ENCODE measurements at places on chromosomes 4 and X.

GRCh38 chr4:24863799-24864198 is 49.0 kb downstream of the CCDC149 start:
- DNase-seq, result no peak

GRCh38 chr4:82610041-82610440 is 48.3 kb upstream of the TMEM150C start:
- DNase-seq, result no peak

- no peak for DNase-seq
These were observed 3.8 kb downstream of the NFKB1 start for GRCh38 chr4:102504941-102505340.

DNA sequence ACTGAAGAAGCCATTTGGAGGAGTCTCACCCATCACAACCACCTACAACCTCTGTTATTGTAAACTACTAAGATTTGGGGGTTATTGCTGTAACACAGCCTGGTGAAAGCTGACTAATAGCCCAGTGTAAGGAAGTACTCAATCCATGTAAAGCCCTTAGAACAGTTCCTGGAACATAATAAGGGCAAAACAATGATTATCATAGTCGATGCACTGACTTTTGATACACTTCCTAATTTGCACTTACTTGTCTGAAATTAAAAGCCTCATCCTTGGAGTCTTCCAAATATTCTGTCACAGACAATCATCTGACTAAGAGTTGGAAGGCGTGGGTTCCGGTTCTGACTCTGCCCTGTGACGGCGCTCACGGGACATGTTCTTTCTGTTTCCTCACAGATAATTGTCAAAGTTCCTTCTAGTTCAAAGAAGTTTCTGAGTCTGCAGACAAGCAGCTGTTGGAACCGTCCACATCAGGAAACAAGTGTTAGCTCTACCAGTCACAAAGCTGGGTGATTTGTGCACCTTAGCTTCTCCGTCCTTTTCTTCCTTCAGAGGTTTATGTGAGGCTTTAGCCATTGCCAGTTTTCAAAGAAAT is 33.4 kb upstream of the RASGEF1B start:
- peak; percentile 20 for DNase-seq

DNA sequence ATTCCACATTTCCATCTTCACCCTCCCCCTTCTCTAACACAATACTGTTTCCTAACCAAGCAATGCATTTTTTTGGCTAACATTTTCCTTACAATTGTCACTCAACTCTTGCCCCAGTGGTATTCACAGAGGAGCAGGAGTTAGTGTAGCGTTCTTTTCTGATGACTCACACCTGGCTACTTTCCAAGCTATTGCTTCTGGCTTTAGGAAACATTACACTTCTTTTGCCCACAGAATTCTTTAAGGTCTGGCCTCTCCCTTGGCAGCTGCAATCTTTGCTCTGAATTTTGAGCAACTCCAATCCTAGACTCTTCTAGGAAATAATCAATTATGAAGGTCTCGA is 27.5 kb upstream of the PDGFC start:
- peak; percentile 83 for DNase-seq

- no peak for DNase-seq
These were observed 279.0 kb downstream of the CFAP47 start for GRCh38 chrX:36198575-36198974.

Measured in urinary bladder (tissue), 4 donors.